GM12891 (cell line): ENCODE measurements at places on chromosomes 2 and 18.

GRCh38 chr2:85248773-85249509 lies 78.8 kb downstream of the TGOLN2 start:
- DNase-seq: no peak

DNA sequence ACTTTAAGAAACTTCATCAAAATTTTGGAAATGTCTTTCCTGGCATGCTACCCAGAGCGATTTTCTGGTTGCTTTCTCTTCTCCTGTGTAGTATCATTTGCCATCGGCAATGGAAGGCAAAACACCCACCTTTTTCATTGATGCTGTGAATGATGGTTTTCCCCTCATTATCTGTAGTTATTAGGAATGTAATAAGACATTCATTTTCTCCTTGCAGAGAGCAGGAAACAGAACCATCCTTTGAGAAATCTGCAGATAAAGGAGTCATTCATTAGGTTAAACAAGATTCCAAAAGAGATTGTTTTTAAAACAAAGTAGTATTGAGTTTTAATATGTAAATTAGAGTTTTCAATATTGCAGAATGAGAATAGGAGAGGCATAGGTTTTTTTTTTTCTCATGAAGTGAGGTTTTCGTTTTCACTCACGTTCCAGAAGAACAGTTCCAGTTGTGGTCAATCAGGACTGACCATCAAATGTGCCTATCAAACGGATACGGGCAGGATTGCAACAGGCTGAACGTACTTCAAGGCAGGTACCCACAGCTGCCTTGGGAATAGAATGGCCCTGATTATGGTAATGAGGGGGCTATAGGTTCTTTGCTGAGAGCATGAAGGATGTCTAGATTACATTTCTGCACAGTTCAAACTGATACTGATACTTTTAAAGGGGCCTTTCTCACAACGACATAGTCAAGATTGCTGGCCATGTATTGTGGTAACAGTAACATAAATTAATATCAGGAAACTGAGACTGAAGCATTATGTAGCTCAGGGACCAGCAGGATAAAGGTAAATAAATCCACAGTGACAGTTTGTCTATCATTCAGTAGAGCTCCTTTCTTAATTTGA lies 49.8 kb upstream of the PLA2R1 start:
- no peak for DNase-seq

DNA sequence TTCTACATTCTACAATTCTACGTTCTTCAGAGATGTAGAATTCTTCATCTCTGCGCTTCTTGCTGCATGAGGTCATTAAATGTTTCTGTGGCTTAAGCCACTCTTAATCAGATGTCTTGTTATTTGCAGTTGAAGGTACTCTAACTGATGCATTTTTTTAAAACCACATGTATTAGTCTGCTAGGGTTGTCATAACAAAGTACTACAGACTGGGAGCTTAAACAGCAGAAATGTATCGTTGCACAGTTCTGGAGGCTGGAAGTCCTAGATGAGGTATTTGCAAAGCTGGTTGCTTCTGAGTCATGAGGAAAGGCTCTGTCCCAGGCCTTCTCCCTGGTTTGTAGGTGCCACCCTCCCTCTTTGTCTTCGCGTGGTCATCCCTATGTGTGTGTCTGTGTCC lies 176.3 kb upstream of the GLI2 start:
- DNase-seq: no peak

DNA sequence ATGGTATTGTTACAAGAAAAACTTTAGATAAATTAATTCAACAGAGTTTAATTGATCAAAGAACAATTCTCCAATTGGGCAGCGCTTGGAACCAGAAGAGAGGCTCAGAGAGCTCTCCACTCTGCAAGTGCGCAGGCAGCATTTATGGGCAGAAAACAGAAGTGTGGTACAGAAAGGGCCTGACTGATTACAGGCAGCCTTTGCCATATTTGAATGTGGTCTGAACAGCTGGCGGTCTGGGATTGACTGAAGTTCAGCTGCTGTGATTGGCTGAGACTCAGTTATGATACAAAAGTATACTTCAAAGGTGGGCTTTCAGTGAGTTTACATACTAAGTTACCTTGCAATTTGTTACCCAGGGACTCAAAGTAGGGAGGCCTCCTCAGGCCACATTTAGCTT lies 301.3 kb upstream of the ID2 start:
- no peak for DNase-seq

GRCh38 chr2:57190007-57190406 lies 856.6 kb upstream of the VRK2 start:
- DNase-seq: no peak
